ENCODE measurements at places on chromosomes 2 and 18.

- no peak for DNase-seq
Measured at GRCh38 chr2:204510709-204511420, 34.4 kb upstream of the PARD3B start.

- DNase-seq, result no peak
Measured at GRCh38 chr2:152509772-152510491, 175.0 kb downstream of the FMNL2 start.

DNA sequence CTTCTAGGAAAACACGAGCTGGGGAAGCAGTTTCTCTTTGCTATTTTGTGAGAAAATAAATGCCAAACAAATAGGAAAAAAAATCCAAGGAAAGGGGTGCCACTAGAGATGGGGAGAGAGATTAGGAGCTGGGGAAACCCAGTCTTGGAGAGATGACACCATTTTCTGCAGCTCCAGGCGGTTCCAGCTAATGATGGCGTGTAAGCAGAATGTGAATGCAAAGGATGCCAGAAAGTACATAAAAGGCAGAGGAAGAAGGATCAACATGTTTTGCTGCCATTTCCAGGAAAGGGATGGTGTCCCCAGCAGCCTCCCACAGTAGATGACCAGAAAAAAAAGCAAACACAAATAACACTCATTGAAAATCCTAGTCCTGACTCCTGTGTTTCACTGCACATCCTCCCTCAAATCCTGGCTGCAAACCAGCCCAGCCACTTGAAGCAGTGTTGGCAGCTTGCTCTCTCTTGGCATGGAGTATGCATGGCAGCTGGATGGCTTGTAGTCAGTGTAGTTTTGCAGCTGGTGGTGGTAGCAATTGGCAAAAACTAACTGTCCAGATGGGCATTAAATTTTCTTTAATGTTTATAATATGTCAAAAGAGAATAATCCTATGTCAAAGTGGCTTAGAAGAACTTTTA lies 93.6 kb downstream of the FTCDNL1 start:
- no peak for DNase-seq

DNA sequence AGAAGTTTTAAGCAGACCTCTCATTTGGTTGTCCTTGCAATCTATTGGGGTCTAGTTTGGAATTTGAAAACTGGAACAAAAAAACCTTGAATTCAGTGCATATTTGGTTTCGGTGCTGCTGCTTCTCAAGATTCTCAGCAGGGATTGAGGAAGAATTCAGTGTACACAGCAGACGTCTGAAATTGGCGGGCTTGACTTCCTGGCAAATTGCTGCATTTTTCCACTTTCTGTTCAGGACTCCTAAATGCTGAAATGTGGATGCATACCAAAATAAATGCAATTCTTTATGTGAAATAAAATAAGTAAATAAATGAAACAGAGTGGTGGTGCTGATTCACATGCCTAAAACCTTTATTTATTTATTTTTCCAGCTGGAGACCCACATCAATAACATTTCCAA lies 332.4 kb upstream of the KYNU start:
- no peak for DNase-seq

DNA sequence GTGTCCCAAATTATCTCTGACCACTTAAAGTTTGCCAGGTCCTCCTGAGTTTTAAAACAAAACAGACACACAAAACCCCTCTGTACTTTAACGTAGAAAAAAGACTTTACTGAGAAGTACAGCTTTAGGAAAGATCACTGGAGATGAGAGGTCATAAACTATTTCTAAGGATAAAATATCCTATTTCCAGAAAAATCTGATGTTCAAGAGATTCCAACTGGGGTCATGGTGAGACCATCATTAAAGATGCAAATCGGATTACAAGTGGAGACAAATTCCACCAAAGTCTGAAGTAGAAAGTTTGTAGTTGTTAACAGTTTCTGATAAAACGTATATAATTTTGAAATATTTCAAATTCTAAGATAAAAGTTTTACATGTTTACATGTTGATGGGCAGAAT lies 241.6 kb downstream of the TCF4 start:
- no peak for DNase-seq

DNA sequence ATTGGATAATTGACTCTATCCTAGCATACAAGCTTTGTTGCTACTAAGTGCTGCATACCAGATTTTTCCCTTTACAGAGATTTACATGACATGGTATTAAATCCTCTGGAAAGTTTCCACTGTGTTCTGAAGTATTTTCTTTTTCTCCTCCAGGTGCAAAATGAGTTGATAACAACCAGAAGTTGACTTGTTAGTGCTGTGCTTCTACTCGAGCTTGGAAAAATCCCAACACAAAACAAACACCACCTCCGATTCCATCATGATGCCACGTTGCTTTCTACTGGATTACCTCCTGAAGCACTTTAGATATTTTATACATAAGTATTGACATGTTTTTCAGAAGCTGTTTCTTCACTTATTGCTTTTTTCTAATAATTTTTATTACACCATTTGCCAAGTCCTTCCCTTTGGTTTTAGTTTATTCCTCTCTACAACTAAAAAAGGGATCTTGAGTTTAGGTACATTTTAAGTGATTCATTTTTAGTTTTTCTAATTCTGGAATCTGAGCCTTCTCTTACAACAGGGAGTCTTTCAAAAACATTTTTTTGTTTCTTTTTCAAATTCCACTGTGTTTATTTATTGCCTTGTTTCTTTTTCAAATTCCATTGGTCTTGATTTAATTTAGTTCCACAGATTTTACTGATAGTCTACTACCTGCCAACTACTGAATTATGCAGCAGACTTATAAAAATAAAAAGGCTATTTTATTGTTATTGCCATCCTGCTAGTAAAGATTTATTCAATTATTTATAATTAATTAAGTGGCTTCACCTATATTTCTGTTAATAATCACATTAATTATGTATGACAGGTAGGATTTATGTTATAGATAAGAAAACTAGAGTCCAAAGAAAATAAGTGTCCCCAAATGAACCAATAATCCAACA lies 143.4 kb downstream of the PPP1R1C start:
- no peak for DNase-seq

GRCh38 chr2:138493334-138493733 lies 8.2 kb upstream of the SPOPL start:
- DNase-seq, result no peak

DNA sequence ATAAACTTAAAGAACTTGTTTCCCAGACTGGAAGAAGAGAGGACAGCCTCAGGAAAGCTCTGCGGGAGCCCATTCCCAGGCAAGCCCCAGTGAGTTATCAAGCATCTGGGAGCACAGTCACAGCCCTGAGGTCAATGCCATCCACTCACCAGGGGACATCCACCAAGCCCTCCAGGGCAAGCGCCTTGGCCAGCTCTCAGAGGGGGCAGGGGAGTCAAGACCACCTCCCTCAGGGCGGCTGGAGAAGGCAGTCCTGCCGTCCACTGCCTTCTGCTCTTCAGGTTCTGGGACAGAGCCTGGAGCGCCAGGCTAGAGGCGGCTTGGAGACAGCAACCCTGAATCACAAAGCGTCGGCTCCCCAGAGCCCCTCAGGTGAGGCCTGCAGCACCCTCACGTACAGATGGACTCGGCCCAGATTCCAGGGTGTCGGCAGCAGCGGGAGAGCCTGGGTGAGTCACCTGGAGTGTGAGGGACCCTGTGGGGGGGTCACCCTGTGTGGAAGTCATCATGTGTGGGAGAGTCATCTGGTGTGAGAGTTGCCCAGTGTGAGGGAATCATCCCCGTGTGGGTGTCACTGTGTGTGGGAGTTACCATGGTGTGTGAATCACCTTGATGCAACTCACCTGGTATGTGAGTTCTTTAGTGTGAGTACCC lies 100.9 kb upstream of the TEX51 start:
- DNase-seq, result no peak

- peak; percentile 19 for DNase-seq
Measured at GRCh38 chr2:74267068-74267467, 68.7 kb downstream of the MTHFD2 start.

- DNase-seq, result no peak
Measured at GRCh38 chr2:69791045-69791444, 38.4 kb upstream of the GMCL1 start.

DNA sequence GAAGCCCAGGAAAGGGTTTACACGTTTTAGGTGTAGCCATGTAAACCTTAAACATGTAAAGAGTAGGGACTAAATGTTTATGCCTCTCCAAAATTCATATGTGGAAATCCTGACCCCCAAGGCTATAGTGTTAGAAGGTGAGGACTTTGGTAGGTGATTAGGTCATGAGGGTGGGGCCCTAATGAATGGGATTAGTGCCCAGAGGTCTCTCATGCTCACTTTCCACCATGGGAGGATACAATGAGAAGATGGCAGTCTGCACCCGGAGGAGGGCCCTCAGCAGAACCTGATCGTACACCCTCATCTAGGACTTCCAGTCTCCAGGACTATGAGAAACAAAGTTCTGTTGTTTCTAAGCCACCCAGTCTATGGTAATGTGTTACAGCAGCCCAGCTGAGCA lies 119.6 kb downstream of the TMEM163 start:
- DNase-seq, result no peak

- DNase-seq, result no peak
Measured at GRCh38 chr18:48929212-48929612, 21.6 kb downstream of the SMAD7 start.

DNA sequence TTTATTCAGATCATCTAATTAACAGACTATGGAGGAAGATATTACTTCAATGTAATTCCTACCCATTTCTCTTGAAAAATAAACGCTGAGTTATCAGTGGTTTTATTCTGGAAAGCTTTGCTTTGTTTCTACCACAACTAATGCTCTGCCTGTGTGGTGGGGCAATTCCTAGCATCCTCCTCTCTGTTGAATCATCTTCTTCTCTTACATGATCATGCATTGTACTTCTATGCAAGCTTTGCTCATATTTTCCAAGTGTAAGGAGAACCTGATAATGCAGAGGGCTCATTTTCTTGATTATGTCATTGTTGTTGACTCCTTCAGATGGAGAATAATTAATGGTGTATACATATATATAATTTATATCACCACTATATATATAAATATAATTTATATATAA lies 46.7 kb downstream of the CCDC195 start:
- DNase-seq, result no peak

- no peak for DNase-seq
Measured at GRCh38 chr2:108243566-108243965, 3.8 kb downstream of the SULT1C3 start.

DNA sequence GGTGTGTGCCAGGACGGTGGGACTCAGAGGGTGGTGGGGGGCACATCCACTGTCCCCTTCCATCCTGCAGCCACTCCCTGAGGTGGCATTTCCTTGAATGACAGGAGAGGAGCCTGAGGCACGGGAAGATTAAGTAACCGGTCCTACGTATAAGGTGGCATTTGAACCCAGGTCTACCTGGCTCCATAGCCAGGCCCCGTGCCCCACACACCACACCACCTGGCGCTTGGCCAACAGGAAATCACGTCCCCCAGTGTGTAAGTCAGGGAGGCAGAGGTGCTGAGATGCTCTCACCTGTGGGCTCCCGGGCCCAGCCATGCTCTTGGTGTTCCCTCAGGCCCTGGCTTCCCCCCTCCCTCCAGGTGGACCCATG lies 53.7 kb downstream of the HPCAL1 start:
- DNase-seq, result no peak

- peak; percentile 41 for DNase-seq
Measured at GRCh38 chr18:77071711-77072292, 60.8 kb downstream of the MBP start.

GRCh38 chr2:40281021-40281940 lies 170.6 kb downstream of the SLC8A1 start:
- DNase-seq, result no peak

- DNase-seq, result no peak
Measured at GRCh38 chr2:42930025-42930581, 137.7 kb upstream of the HAAO start.

DNA sequence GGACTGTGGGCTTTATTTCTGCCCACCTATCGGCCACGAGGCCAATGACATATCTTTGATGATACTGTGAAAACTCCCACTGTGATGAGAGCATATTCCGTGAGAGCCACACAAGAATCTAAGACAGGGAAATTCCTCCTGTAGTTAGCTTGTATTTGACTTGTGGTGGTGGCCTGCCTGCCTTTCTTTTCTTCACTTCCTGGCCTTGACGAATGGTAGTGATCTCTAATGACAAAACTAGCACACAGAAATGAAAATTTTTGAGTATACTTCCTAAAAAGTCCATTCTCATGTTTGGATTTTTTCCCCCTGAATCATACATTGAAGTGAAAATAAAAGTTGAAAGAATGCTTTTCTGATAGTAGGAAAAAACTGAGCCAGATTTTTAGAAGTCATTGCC lies 94.4 kb downstream of the MGAT5 start:
- no peak for DNase-seq

DNA sequence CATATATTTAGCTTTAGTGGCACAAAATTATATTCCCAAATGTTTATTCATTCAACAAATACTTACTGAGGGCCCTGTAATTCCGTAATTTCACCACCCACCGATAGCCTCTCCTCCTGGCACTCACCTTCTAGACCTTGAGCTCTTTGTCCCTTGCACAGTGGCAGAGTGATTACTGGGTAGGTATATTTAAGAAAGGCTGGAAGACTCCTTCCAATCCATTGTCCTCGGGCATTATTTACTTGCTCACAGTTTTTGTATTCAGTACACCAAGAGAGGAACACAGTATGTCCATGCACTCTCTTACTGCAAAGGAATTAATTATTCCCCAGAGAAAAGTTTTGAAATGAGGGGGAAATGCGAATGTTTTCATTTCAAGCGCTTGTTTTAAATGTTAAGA lies 1.1 kb upstream of the CDCA7 start:
- DNase-seq, result no peak

DNA sequence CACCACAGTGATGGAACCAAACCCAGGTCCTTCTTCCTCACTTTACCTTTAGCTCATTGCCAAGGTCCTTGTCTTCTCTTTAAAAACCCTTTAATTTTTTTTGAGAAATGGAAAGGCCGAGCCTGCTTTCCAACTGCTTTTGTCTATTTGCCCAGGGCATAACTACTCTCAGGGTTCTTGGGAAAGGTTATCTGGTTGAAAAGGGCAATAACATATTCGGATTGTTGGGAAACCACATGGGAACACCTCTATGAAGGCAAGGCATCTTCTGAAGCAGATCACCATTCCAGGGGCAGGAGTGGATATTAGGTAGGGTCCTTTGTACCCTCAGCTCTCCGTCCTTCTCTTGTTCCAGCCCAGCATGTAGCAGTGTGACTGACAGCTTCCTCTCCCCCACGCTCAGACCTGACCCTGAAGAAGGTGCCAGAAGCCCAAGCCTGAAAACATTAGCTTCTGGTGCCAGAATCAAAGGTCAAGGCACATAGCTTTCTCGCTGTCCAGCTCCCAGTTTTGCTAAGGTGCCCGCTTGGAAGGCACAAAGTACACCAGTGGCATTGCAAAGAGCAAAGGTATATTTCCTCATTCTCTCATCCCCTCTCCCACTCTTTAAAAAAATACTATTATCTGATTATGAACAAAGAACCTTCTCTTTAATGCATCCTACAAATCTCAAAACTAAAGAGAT lies 123.2 kb upstream of the LINC00305 start:
- DNase-seq, result no peak

Measured in activated CD4-positive, alpha-beta T cell treated with anti-CD3 and anti-CD28 coated beads for 1 hour (primary cell).